Hematopoietic multipotent progenitor cell (in vitro differentiated cells): ENCODE measurements at places on chromosomes 11 and 22. TPM values are rescaled to one million over a fixed set of nuclear protein-coding genes. Genes with fewer than 3 reads are reported as not detected.
A peak's percentile ranks its signal among the peaks of the same experiment; 100 is the strongest.

Gene CRYBB1
- total RNA-seq = 0.27 TPM

Gene CDC42BPG
- total RNA-seq = 7.5 TPM

Gene CFAP300
- not detected for total RNA-seq

Gene FOSL1
- total RNA-seq = 24.5 TPM

Gene SESN3
- 23.4 TPM for total RNA-seq

Gene ART5
- total RNA-seq = under 0.01 TPM

Gene PGA3
- total RNA-seq = not detected

Gene CCDC83
- total RNA-seq = under 0.01 TPM

Gene ENDOD1
- 14.5 TPM for total RNA-seq

Gene SLC43A3
- total RNA-seq = 93.7 TPM

Gene RASD2
- under 0.01 TPM for total RNA-seq

Gene AIFM3
- 1.6 TPM for total RNA-seq

- DNase-seq = no peak
These were observed 6.9 kb upstream of the MS4A7 start for GRCh38 chr11:60371386-60371785.

- DNase-seq = no peak
These were observed 93.1 kb downstream of the TP53I11 start for GRCh38 chr11:44857490-44858090.

DNA sequence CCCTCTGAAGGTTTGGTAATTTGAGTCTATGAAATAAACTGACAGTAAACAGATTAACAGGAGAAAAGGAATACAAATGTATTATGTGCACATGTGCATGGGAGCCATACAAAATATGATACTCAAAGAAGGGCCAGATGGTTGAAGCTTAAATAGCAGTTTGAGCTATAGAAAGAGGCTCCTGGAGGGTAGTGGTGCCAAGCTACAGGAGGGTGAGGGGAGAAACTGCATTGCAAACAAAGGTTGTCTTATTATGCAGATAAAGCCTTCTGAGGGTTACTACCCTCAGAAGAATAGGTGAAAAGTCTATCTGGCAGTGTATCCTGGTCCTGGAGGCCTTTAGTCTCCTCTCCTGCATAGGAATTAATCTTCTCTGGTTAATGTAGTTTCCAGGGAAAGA lies 267.3 kb upstream of the MPPED2 start:
- no peak for DNase-seq

DNA sequence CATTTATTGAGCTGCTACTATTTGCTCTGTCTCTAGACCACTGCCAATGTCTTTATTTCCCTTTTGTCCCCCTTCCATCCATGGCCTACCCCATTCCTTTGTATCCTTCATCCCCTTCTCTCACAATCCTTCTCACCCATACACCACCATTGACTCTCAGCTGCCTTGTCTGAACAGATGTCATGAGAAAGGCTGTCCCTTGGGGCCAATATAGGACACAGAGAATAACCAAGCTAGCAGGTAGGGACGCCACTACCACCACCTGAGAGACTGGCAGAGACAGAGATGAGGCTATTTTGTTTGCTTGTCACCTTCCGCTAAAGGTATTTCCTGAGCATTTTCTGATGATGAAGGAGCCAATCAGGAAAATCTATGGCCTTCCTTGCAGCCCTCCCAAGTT lies 138.9 kb downstream of the CD44 start:
- DNase-seq = no peak

- DNase-seq = no peak
These were observed 426.4 kb downstream of the SHANK2 start for GRCh38 chr11:70825893-70826540.

DNA sequence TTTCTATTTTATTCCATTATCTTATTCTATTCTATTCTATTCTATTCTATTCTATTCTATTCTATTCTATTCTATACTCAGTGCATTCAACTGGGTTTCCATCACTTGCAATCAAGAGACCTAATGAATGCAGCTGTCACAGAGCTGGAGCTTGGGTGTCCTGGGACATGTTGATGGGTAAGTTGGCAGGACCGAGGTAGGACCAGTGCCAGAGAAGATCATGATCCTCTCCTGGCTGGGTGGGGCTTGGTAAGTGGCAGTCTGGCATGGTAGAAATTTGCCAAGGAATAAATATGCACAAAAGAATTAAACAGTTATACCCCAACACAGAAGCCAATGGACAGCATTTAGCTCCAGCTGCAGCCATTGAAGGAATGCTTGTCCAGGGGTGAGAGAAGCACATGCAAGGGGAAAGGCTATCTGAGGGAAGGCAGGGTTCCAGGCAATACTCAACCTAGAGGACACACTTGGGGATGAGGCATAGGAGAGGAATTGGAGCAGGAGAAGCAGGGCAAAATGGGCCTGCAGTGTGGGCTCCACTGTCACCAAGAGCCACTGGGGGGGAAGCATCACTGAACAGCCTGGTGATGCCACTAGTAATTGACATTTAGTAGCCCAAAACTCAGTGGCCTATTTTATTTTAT lies 97.0 kb upstream of the CD82 start:
- DNase-seq = no peak

- no peak for DNase-seq
These were observed 99.5 kb downstream of the MICAL3 start for GRCh38 chr22:17924735-17925364.

DNA sequence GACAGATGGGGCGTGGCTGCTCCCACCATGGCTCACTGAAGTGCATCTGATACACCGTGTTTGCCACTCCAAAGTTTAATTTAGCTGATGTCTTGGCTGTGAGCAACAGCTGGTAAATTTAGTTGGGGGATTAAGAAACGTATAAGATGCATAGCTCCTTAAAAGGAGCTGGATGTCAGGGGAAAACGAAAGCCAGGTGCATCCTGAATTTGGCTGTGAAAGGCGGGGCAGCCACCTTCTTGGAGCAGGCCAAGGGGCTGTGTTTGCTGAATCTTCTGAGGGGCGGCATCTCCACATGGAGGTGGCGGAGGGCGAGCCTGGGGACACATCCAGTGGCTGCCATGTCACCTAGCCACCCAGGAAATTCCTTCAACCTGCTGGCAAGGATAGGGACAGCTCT lies 20.7 kb upstream of the NCF4 start:
- no peak for DNase-seq

- no peak for DNase-seq
These were observed 125.5 kb downstream of the FBXO7 start for GRCh38 chr22:32600147-32600546.

DNA sequence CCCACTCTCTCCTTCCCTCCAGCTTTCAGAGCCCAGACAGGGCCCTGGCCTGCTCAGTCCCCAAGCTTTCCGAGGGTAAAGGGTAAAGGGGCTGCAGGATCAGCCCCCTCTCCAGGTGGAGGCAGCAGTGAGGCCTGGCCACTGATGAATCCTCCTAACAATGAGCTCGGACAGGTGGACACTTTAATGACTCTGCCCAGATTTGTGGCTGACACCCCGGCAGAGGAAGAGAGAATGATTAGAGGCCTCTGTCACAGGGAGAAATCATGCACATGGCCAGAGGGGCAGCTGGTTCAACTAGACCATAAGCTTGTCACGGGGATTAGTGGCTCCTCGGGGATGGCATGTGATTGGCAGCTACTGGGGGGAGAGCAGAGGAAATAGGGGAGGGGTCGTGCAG lies 587.5 kb upstream of the B3GAT1 start:
- no peak for DNase-seq

DNA sequence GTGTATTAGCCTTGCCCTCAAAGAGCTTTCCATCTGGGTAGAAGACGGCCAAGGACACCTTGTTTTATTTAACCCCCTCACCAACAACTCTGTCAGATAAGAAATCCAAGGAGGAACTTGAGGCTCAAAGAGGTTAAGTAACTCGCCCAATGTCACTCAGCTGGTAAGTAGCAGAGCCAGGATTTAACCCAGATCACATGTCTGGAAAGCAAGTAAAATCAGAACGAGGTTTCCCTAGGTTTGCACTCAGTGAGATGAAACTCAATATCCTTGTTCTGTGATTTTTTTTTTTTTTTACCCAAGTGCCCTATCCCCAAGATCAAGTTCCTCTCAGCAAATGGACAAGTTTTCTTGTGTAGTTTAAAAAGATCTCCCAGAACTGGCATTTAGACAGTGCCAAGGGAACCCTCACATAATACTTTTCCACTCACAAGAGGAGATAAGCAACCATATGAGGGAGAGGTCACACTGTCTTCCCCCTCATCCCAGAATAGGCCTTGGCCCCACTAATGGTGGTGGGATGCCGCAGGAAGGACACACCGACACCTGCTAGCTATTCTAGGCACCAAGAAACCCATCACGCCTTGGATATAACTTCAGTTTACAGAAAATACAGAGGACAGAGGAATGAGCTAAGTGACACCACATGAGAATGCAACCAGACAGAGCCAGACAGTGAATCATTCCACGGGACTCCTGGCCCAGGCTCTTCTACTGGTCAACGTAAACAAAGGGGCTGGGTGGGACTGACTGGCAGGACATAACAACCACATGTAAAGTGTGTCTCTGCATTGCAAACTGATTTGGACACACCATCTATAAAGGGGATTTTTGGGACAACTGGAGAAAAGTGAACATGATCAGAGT lies 8.6 kb upstream of the ARAP1 start:
- DNase-seq = no peak

DNA sequence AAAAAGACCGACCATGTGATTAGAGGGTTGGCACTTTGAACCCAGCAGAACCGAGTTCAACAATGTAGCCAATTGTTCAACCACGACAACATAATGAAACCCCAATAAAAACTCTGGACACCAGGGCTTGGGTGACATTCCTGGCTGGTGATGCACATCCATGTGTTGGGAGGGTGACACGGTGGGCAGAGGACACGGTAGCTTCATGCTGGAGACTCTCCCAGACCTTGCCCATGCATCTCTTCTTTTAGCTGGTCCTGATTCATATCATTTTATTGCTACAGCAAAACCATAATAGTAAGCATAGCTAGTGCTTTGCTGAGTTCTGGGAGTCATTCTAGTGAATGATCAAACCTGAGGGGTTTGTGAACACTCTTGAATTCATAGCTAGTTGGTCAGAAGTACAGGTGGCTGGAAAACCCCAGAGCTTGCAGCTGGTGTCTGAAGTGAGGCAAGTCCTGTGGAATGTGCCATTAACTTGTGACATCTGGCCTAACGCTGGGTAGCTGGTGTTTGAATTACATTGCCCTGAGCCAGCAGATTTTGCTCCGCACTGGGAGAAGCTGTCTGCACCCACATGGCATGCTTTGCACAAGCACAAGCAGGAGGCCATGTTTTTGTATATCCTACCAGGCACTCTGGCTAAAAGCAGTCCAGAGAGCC lies 14.0 kb downstream of the RPUSD4 start:
- DNase-seq = no peak

GRCh38 chr11:124977006-124977405 lies 23.0 kb downstream of the CCDC15 start:
- DNase-seq = no peak

- DNase-seq = no peak
These were observed 7.3 kb upstream of the ADAMTS8 start for GRCh38 chr11:130435671-130436070.

- DNase-seq = no peak
These were observed 10.5 kb upstream of the BID start for GRCh38 chr22:17784776-17785175.

GRCh38 chr11:18617688-18618341 lies 16.3 kb downstream of the SPTY2D1 start:
- DNase-seq = peak; percentile 36

DNA sequence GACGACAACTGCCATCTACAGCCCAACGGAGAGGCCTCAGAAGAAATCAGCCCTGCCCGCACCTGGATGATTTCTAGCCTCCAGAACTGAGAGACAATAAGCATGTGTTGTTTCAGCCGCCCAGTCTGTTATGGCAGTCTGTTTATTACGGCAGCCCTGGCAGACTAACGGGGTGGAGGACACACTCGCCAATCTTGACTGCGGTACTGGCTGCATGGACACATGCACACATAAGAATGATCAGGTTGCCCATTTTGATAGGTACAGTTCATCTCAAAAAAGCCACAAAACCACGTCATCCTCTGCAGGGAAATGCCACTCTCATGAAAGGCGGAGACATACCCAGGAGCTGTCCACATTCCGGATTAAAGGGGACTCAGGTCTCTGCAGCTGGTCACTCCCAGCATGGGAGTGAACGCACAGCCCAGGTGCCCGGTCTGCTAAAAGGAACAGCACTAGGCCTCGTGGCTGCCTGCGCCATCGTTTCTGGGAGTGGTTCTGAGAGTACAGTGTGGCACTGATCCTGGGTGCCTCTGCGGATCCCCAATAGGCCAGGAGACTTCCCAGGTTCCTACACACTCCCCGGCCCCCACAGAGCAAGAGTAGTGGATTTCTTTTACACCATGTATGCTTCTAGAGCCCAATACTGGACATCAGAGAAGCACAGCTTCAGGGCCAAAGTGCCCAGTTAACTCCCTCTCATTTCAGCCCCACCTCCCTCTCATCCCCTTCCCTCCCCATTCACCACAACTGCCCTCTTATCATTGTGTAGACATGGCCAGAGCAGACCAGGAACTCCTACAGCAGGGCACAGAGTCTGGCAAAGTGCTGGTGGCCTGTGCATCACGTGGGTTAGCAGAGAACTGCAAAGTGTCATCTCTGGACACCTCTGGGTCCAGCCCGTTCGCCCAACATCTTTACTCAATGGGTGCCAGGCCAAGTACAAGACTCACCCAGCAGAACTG lies 11.7 kb upstream of the COMT start:
- no peak for DNase-seq

DNA sequence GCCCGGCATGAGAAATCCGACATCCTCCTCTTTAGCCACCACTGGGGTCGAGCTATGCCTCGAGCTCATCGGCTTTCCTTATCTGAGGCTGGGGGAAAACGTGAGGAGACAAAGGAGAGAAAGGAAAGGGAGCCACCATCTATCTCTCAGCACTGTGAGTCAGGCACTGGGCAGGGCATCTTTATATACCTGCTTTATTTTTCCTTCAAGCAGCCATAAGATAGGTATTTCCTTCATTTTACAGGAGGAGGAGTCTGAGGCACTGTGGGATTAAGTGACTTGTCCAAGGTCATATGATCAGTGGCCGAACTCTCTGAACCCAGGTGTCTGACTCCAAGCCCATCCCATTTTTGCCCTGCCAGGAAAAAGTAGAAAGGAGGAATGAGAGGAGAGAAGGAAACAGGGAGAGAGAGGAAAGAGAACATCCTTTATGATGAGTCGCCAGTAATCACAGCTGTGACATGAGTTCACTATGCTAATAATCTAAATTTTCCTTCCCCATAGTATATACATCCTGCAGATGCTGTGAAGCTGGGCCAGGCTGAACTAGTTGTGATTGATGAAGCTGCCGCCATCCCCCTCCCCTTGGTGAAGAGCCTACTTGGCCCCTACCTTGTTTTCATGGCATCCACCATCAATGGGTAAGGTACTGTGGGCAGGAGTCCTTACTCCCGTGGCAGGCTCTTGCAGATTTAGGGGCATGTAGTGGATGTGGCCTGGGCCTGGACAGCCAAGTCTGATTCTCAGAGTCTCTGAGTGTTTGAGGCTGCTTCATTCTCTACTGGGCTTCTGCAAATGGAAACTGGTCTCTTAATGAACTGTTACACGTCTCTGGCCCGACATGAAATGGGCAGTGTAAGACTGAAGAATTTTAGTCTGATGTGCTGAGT lies 21.8 kb downstream of the NAT10 start:
- DNase-seq = no peak

DNA sequence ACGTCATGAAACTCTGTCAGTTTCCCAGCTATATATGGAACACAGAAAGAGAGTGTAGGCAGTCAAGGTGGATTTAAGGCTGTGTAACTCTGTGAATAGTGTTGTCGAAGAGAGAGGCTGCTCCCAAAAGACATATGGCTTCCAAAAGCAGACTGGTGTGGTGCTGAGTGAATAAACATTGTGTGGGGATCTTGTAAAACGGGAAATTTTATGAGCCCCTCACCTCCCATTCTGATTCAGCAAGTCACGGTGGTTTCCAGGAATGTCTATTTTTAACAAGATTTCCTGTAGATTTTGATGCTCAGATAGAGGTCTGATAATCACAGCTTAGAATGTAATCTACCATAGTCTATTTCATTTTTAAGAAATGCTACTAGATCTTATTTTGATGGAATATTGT lies 67.9 kb downstream of the SESN3 start:
- DNase-seq = no peak
